ENCODE measurements at places on chromosomes 13 and 19.
A peak's percentile ranks its signal among the peaks of the same experiment; 100 is the strongest.

- DNase-seq: no peak
Observed at GRCh38 chr13:44873461-44873860, 115.8 kb downstream of the NUFIP1 start.

DNA sequence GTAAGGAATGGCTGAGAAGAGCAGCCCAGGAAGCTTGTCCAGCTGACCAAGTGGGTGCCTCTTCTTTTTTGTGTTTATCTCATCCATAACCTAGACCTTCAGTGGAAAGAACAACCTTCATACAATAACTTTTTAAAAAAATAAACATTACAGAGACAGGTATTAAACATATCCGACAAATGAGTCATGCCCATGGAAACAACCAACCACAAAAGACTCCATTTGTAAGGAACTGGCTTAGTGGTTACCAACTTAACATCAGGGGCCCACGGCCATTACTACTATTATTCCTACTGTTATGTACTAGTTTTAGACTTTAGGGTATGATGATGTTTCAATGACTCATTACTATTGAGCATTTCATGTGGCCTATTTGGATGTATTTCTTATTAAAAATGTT lies 191.7 kb upstream of the SERP2 start:
- no peak for DNase-seq

DNA sequence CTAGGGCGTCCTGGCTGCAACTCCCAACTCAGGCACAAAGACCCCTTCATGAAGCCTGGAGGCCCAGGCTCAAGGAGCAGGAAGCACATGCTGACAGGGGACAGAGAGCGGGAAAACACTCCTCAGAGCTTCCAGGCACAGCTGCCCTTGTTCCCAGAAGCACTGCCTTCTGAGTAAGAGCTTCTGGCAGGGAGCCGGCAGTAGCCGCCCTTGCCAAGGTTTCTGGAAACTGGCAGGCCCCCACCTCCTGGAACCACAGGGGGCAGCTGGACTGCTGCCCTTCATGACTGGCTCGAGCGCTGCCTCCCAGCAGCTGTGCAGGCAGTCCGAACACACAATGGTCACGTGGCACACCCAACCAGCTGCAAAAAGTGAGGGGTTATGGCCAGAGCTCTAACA lies 33.6 kb upstream of the EPHX3 start:
- no peak for DNase-seq

DNA sequence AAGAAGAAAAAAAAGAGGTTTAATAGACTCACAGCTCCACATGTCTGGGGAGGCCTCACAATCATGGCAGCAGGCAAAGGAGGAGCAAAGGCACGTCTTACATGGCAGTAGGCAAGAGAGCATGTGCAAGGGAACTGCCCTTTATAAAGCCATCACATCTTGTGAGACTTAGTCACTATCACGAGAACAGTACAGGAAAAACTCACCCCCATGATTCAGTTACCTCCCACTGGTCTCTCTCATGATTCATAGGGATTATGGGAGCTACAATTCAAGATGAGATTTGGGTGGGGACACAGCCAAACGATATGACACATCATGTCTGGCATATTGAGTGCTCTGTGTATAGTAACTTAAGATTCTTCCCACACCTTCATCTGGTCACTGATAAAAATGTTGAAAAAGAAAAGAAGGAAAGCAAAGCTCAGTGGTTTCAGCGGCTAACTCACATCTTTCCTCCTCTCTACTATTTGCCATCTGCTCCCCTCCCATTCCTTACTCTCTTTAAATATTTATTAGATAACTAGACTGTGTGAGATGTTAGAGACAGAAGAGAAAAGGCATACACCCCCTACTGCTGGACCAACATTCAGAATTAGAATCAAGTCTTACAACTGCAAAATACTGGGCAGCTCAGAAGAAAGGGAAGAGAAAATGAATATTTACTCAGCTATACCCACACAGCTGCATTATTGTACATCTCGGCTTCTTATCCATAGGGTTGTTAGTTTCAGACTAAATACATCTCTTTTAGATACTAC lies 60.1 kb upstream of the AKAP11 start:
- DNase-seq: peak; percentile 39

- DNase-seq: no peak
Observed at GRCh38 chr13:98299966-98300350, 122.9 kb upstream of the RNF113B start.

GRCh38 chr13:40564342-40565001 lies 102.0 kb downstream of the FOXO1 start:
- no peak for DNase-seq

- DNase-seq: peak; percentile 30
Observed at GRCh38 chr13:43085545-43085944, 62.2 kb downstream of the DNAJC15 start.

- DNase-seq: peak; percentile 79
Observed at GRCh38 chr19:38949580-38950367, 19.0 kb downstream of the MRPS12 start.

GRCh38 chr13:99987154-99988019 lies 5.8 kb downstream of the ZIC2 start:
- DNase-seq: no peak

- DNase-seq: no peak
Observed at GRCh38 chr13:113398963-113399754, 35.2 kb upstream of the GRTP1 start.

DNA sequence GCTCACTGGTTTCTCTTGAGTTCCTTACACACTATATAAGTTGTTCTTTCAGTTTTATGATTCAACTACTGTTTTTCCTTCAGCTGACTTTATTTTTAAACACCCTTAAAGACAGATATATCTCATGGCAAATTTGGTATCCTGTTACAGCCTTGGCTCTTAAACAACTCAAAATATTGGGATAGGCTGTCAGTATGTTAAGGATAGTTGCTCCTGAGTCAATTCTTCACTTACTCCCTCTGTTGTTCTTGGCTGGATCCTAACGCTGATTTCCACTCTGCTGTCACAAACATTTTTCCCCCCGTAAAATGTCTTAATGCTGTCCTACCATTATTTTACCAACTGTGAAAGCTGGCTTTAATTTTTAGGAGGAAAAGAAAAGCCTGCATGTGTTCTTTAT lies 1.2 kb downstream of the KCNRG start:
- no peak for DNase-seq

DNA sequence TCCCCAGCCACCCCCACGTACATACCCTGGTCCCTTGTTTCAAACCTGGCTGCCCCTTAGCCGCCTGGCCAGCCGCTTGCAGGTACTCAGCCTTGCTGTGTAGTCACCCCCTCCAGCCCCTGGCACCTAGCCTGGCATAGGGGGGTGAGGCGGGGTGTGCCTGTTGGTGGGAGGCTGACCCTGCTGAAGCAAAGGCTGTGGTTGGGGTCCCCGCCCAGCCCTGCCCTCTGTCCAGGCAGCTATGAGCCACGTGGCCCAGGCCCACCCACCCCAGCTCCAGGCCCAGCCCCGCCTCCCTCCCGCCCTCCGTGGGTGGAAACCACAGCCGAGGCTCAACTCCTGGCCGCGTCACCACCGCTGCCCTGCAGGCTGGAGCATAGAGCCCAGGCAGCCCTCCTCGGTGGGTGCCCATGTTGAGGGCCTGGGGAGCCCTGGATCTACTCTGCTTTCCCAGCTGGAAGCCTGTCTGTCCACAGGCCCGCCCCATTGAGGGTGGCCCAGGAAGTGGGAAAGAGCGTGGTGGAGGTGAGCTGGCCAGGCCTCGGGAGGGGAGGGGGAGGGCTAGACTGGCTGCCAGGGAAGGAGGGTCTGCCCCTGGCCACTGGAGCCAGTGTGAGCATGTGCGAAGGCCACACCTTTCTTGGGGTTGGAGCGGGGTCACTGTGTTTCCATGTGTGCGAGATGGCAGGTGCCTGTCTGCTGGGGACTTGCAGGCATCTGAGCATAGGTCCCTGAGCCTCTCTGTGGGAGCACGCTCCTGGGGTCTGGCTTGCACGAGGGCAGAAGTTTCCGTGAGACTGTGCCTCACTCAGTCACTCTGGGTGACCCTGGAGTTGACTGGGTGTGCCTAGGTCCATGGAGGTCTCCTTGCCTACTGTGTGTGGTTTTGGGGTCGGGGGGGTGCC lies 31.0 kb downstream of the PAK4 start:
- no peak for DNase-seq

DNA sequence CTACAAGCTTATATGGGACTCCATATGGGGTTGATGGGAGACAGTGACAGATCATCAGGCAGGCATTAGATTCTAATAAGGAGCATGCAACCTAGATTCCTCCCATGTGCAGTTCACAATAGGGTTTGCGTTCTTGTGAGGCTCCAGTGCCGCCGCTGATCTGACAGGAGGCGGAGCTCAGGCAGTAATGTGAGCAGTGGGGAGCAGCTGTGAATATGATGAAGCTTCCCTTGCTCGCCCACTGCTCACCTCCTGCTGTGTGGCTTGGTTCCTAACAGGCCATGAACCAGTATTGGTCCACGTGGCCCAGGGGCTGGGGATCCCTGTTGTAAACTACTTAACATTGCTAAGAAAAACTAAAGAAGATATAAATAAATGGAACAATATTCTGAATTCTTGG lies 378.4 kb downstream of the KCNRG start:
- DNase-seq: no peak

DNA sequence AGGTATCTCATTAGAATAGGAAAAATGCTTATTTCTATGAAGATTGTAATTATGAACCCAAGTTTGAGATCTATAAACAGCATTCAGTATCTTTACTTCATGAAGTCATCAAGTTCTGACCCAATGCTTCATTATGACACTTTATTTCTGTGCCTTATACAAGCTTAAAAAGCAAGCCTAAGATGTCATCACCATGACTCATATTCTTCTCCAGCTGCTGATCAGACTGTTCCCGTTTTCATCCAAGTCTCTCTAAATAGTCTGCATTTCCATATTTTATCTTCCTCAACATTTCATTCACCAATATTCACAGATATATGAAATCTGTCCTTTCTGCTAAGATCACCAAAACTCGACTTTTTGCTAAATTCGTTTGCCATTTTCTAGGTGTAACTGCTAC lies 1247.2 kb upstream of the PRR20A start:
- no peak for DNase-seq

DNA sequence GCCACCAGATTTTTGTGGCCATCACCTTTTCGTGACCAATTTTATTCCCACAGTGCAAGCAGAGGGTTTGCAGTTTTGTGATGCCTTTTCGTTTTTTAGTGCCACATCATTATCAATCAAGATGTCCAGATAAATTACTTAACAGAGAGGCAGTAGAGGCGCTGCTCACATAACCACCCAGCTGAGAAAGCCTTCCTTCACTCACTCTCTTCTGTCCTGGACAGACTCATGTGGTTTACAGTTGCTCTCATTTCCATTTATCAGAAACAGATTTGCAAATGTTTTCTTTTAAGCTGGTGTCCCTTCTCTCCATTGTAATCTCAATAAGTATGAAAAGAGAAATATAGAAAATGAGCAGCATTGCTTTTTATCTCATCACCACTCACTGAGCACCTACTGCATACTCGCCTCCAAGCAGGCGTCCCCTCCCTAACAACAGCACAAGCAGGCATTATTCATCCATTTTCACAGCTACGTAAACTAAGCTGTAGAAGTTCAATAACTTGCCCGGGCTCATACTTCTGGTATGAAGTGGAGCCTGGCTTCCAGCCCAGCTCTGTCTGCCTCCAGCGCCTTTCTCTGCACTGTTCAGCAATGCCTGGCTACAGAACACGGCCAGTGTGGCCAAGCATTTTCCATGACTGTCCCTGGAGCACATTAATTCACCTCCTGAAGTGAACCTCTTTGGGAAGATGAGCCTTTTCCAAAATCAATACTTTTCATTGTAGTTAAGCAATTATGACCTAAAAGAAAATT lies 34.6 kb upstream of the KATNAL1 start:
- DNase-seq: no peak

DNA sequence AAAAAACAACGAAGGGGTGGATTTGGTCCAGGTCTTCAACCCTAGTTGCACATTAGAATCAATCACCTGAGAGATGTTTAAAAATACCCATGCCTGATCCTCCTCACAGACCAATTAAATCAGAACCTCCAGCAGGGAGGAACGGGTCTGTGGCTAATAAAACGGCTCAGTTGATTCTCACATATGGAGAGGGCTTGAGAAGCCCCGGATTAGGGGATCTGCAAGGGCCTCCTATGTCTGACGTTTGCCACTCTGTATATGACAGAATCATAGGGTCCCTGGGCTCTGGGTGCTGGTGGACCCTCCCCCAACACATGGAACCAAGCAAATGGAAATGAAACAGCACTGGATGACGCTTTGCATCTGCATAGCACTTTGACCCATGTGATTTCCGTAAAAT lies 36.7 kb upstream of the C13orf42 start:
- DNase-seq: no peak

DNA sequence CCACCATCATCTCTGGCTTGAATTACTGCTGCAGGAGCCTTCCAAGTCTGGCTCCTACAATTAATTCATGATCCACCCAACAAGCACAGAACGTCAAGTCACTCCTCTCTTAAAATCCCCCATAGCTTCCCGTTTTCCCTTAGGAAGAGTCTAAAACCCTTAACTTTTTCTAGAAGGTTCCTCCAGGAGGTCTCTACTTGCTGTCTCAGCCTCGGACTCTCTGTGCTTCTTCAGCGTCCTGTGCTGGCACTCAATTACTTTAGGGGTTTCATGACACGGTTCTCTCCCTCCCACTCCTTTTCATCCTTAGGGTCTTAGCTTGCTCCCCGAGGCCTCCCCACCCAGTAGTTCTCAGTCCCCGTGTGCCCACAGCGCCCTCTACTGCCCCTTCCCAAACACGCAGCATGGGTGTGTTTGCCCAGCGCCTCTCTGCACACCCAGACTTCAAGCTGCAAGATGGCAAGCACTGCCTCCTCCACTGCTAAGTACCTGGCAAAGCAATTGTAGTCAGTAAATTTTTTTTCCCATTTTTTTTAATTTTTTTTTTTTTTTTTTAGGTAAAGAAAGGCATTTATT lies 25.8 kb upstream of the MAP3K10 start:
- DNase-seq: peak; percentile 50

GRCh38 chr13:51818781-51819511 lies 15.0 kb upstream of the DHRS12 start:
- peak; percentile 93 for DNase-seq

- no peak for DNase-seq
Observed at GRCh38 chr19:50601407-50602088, 33.3 kb upstream of the LRRC4B start.

DNA sequence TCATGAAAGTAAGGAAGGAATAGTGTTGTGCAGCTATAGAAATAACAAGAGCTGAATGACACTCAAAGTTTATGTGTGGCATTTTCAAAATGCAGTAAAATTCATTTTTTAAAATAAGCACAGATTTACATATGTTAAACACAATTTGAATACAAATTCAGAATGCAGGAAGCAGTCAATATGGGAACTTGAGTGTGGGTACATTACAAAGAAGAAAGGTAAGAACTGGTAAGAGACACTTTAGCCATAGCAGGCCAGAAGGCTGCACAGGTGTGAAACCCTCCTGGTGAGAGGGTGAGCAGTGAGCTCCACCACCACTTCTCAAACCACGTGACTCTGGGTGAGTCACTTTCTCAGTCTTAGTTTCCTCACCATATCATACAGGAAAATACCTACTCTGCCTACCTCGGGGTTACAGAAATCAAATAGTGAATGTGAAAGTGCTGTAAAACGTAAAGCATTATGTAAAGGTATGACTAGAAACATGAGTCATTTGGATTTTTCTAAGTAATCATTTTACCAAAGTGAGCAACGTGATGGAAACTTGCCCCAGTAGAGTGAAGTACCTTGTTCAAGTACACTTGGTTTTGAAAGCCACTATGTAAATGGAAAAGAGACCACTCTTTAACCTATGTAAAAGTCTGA lies 40.5 kb downstream of the USP12 start:
- peak; percentile 88 for DNase-seq

GRCh38 chr19:35267353-35267817 lies 1.4 kb upstream of the USF2 start:
- no peak for DNase-seq

All from inflammatory macrophage treated with lipopolysaccharide for 4 hours (primary cell).